ENCODE measurements at places on chromosomes 3 and 15.

DNA sequence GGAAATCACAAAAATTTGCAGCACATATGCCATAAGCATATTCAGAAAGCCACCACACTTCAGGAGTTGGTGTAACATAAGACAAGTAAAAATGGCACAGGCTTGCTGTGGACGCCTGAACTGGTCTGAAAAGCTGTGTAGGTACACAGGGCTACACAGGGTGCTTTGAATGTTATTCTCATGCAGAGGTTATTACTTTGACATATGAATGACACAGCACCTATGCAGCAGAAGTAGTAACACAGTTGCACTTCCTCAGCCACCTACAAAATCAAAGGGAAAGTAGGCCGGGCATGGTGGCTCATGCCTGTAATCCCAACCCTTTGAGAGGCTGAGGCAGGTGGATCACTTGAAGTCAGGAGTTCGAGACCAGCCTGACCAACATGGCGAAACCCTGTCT lies 54.5 kb downstream of the OSBPL10 start:
- no peak for DNase-seq

DNA sequence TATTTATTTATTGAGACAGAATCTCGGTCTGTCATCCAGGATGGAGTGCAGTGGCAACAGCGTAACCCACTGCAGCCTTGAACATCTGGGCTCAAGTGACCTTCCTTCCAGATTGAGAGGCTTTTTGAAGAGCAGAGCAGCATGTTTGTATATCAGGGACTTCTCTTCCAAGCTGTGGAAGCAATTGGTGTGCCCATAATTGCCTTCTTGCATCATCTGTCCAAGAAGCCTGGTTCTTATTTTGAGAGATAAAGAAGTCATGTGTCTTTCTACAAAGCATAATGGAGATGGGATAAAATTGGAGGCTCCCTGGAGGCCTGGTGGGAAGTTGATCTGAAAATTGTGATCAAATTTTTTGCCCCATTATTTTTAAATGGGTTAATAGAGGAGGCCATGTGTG lies 183.8 kb upstream of the MCTP2 start:
- no peak for DNase-seq

- no peak for DNase-seq
Measured at GRCh38 chr3:154625756-154626155, 195.8 kb upstream of the GPR149 start.

- no peak for DNase-seq
Measured at GRCh38 chr3:35081899-35082298, 557.4 kb upstream of the ARPP21 start.

DNA sequence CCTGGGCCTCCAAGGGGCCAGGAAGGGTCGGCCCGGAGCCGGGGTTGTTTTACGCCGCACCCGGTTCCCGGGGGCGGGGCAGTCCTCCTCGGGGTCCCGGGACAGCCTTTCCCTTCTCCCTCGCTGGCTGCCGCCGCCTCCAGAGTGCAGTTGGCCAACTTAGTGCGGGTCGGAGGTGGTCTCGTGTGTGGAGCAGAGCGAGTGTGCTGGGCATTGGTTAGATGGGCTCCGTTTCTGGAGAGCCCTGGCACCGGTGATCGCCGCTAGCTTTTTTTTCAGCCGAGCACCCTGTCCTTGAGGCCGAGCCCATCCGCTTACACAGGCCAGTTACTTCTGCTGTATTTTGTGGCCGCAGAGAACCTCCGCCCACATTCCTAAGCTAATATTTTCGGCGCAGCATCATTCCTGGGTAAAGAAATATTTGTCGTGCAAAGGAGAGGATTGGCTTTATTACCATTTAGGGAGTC lies 585 bp downstream of the KIF23 start:
- DNase-seq, result peak; percentile 75

DNA sequence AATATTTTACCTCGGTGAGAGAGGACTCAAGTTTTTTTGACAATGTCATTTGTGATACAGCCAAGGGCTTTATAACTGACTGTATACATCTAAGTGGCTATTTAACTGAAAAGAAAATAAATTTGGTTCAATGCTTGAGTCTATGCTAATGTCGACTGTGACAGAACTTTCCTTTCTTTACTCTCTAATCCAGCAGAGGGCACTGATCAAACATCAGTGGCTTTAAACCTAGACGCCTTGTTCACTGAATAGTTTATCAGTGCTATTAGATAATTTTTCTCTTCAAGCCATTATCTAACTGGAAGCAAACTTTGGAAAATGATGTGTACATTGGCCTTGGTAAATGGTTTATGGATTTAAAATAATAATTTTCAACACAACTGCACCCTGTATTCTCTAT lies 285.1 kb downstream of the CHL1 start:
- no peak for DNase-seq

GRCh38 chr3:165837058-165837525 lies at the start of gene BCHE:
Gene BCHE (minus strand): TSS chr3:165837423. CDS start chr3:165831033, 6,390 bp downstream.
- DNase-seq, result no peak

GRCh38 chr3:128549283-128550112 lies 56.5 kb upstream of the GATA2 start:
- no peak for DNase-seq

GRCh38 chr15:72227192-72227586 lies 3.8 kb downstream of the PKM start:
- DNase-seq, result peak; percentile 54

DNA sequence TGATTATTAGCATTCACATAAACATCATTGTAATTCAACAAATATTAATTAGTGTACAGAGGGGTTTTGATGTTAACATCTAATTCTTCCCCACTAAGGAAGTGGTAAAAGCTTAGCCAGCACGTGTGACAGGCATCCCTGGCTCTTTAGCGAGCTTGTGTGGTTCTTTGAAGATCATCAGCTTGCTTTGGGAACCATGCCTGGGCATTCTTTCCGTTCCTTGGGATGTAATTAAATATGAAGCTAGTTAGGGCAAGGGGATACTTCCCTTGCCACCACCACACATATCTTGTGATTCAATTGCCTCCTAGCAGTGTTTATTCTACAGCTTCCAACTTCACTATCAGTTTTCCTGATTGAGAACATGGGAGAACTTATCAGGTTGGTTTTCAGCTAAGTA lies 246.5 kb downstream of the MYRIP start:
- DNase-seq, result no peak

DNA sequence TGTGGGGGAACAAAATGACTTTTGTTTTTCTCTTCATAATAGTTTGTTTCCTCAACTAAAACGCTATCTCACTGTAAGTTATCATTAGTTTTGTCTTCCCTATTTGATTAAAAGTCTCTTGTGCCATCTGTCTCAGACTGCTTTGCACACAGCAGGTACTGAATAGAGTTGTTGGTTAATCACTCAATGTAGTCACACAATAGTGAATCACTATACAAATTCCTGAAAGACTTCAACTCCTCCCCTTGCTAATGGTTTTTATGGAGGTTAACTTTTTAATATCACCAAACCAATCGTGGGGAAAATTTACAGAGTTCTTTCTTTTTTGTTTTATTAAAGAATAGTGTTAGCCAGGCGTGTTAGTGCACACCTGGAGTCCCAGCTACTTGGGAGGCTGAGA lies 2.6 kb upstream of the NGLY1 start:
- DNase-seq, result no peak

DNA sequence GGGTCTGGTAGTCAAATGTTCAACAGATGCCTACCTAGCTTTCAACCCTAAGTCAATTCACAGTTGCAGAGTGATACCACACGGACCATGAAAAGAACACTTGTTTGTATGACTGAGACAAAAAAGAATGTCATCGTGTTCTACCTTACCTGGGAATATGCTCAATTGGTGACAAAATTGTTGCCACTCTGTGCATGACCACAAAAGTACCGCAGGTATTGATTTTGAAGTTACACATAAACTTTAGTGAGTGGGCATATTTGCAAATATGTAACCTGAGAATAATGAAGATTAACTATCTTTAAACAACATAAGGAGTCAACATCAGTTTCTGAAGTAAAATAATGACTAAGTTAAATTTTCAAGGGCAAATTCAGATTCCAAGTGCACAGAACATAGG lies 53.4 kb upstream of the SNRPN start:
- DNase-seq, result no peak

DNA sequence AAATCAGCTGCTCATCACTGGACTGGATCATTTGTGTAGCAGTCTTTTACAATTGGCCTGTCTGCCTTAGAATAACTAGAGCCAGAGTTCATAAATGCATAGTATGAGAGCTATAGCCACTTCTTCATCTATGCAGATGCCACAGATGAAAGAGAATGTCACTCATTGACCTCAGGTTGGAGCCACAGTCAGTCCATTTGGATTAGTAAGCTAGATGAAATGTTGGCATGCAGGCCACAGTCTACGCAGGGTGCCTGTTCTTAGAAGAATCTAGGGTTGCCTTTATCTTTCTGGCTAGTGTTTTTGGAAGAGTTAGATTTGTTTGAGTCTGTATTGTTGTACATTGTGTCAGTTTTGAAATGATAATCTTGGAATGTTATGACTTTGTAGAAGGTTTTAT lies 25.4 kb upstream of the EDEM1 start:
- no peak for DNase-seq

DNA sequence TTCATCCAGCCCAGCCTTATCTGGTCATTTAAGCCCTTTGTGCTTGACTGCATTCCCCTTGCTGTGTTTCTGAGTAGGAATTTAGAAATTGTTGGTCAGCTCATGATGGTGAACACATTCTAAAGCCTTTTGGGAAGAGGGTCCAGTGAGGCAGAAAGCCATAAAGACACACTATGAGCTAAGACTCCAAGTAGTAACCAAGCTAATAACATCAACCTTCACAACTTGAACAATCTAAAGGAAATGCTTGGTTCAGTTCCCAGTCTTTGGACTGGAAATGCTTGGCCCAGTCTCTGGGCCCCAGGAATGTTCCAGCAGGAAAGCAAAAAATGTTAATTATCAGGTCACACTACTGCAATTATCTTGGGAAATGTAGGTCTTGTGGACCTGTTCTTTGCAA lies 7.7 kb downstream of the PLSCR1 start:
- DNase-seq, result no peak

DNA sequence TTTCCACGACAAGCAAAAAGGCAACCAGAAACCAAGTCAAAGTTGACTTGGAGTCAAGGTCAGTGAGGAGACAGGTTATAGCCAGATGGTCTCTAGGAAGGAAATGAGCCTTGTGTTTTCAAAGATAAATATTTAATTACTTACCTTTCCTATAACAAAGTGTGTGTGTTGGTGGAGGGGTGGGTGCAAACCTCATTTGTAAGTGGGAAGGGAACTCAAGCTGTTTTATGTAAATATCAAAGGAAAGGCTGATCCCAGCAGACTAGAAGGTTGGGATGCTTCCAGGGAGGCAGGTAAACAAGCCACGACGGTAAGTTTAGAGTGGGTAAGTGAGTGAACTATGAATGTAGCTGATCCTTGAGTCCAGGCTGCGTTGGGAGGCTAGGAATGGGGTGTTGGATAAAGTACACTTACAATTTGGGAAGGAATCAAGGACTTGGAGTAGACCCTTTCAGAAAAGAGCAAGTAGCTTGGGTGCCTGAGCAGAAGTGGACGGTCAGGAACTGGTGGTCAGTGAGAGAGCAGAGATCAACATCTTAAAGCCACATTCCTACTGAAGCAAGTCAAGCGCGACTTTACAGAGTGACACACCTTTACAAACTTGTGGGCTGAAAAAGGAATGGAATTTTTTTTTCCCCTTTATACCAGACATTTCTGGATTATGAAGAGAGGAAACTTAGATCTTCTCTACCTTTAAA lies 82.0 kb upstream of the TBL1XR1 start:
- no peak for DNase-seq

- DNase-seq, result no peak
Measured at GRCh38 chr3:77329116-77329515, 289.2 kb downstream of the ROBO2 start.

GRCh38 chr3:71425491-71426071 lies 157.9 kb downstream of the FOXP1 start:
- peak; percentile 57 for DNase-seq

DNA sequence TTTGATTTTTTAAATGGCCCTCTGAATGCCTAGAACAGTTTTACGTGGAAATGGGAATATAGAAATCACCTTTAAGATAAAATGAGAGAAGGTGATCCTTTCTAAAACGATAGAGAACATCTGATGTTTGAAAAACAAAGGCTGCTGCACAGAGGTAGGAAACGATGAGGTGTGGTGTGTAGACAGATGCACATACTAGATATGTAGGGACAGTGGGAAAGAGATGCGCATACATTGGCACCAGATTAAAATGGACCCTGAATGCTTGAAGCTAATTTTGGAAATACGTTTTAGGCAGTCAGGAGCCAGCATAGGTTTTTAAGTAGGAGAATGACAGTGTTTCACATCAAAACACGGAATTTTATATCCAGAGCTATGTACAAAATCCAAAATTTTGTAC lies 29.0 kb downstream of the MAP6D1 start:
- no peak for DNase-seq

DNA sequence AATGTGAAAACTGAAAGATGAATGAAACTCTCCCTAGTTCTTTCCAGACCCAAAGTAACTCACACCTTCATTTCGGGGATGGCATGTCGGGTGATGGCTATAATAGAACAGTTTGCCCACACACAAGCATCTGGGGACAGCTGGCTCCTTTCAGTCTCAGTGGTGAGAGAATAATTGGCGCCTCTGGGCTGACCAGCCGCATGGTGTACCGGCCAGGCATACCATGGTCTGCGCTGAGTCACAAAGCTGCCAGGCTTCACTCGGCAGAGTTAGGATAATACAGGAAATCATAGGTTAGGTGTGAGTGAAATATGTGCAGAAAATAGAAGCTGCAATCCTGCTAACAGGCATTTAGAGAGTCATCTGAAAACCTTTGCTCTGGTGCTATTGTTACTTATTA lies 80.4 kb upstream of the IGF1R start:
- no peak for DNase-seq

DNA sequence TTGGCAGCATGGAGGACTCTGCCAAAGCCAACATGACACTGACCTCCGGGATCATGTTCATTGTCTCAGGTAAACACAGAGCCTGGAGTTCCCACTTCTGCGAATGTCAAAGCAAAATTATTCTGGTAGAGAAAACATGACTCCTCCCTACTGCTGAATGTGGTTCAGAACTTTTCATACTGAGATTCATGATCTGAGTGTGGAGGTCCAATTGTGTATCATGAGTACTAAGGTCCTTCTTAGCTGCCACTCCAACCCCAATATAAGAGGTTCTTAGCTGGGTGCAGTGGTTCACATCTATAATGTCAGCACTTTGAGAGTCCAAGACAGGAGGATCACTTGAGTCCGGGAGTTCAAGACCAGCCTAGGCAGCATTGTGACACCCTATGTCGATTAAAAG lies 13.8 kb downstream of the CLDN18 start:
- no peak for DNase-seq

DNA sequence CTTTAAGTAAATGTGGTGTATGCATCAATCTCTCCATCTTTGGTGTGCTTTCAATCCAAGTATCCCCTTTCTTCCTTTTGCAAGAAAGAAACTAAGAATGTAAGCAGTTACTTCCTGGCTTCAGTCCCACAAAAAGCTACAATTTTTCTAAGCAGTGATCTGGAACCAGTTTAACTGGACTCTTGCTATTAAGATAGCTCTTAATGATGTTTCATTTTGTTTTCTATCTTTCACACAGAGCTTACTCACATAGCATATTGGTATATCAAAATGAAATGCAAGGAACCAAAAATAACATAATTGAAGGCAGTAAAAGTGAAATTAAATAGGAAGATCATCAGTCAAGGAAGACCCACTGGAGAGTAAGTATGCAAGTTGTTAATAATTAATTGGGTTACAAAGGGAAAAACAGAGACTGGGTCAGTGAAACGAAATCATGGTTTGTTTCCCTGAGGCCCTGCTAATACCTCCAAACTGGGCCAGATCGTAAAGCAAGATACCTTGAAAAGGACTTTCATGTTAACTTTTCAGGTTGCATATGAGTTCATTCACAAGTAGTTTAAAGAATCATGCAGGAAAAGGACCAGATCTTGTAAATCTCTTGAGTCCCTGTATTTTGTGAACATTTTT lies 41.9 kb downstream of the GPR160 start:
- DNase-seq, result no peak

GRCh38 chr15:59244337-59244736 lies 37.7 kb downstream of the LDHAL6B start:
- peak; percentile 28 for DNase-seq
